ENCODE measurements at places on chromosomes 7 and 10.

DNA sequence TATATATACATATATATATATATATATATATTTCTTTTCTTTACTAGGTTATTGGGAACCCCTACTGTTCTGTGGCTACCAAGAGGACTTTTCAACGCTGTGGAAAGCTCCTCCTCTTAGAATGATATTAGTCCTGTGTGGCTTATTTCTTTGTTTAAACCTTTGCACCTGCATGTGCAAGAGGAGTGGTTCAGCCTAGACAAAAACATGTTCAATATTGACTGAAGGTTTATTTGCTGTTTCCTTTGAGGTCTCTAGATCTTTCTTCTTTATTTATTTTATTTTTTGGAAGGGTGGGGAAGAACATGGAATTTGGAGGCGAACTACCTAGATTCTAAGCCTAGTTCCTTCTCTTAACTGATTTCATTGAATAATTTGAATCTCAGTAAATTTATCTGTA, 118.1 kb downstream of the GNAT3 start:
- no peak for DNase-seq

DNA sequence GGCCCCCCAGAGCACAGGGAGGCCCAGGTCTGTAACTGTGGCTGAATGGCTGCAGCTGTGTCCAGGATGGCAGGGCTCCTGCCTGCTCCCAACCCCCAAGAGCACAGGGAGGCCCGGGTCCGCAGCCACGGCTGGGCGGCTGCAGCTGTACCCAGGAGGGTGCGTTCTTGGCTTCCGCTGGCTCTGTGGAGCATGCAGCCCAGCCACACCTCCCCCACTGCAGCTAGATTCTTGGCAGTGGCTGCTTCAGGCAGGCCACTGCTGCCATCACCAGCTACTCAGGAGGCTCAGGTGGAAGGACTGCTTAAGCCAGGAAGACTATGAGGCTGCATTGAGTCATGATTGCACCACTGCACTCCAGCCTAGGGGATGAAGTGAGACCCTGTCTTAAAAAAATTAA, 27.9 kb downstream of the C7orf25 start:
- DNase-seq = no peak

GRCh38 chr10:74008212-74008731, 10.4 kb downstream of the VCL start:
- DNase-seq = no peak

GRCh38 chr10:124650263-124650662, 93.9 kb downstream of the FAM53B start:
- DNase-seq = peak; percentile 62

DNA sequence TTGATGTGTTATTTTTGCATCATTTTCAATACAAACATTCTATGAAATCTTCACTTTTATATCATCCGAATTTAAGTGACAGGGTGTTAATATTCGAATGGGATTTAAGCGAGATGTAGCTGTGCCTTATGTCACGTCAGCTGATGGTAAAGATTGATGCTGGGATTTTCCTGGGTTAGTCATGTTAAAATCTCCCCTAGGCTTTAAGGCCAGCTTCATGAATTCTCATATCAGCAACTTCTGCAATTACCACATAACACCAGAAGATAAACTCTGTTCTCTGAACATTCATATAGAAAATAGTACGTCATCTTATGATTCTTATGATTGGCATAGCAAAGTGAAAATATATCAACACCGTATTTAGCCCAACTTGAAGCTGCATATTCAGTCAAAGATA, 669.2 kb downstream of the PCDH15 start:
- no peak for DNase-seq

DNA sequence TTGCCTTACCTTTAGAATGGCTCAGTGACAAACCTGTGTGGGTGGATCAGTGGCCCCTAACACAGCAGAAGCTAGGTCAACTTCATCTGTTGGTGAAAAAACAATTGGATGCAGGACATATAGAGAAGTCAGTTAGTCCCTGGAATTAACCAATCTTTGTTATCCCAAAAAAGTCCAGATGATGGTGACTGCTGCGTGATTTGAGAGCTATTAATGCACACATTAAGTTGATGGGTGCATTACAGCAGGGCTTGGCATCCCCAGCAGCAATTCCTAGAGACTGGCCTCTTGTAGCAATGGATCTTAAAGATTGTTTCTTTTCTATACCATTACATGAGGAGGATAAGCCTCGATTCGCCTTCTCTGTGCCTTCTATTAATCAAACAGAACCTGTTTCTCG, 33.3 kb downstream of the OR13A1 start:
- DNase-seq = no peak

DNA sequence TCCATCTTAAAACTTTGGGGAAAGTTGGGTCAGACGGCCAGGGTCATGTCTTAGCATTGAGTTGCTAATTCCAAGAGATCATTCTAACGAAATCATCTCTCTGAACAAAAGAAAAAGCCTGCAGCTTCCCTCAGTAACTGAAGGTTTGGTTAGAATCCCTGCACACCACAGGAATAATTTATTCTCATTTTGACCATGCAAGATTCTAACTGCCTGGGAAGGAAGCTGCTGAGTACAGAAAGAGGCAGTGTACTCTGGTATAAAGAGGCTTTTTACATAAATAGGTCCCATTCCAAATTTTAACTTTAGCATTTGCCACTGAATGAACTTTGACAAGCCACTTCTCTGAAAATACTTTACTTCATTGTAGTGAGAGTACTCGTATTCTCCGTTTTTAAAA, 76.9 kb upstream of the RSBN1L start:
- no peak for DNase-seq

DNA sequence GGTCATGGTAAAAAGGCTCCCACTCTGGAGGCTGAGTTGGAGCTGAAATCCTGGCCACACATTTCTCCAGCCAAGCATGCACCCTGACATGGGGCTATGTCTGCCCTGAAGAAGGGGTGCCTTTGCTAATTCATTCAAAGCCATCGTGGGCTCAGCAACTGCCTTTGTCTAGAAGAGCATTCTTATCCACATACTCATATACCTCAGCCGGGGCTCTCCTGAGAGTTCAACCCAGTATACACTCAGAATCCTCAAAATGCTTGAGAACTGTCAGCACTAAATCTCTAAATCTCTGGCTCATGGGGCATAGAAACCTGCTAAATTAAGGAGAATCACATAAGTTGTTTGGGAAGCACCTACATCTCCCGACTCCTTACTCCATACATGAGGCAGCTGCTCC, 89.3 kb downstream of the MRPL32 start:
- DNase-seq = no peak

GRCh38 chr7:445563-446288, 73.9 kb downstream of the PDGFA start:
- no peak for DNase-seq

- DNase-seq = no peak
Measured at GRCh38 chr10:85548034-85548433, 818.6 kb downstream of the GRID1 start.

GRCh38 chr7:36191292-36191920, 38.4 kb downstream of the EEPD1 start:
- no peak for DNase-seq

GRCh38 chr10:53716156-53716555, 943.6 kb upstream of the MBL2 start:
- DNase-seq = no peak

DNA sequence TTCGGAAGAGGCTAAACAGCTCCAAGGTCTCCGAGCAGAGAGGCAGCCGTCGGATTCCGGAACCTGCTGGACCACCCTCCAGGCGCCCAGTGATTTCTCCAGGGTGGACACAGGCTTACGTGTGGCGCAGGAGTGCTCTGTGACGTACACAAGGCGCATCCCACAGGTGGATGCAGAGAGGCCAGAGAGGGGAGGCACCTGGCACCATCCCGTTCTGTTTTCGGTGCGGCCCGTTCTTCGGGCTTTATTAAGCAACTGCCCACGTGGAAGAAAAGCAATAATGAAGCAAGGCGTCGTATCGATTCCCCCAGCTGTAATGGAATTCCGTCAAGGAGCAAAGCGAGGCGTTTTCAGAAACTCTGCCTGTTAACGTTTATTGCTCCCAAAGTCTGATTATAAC, 163.6 kb downstream of the PTPRN2 start:
- no peak for DNase-seq

GRCh38 chr7:102431617-102432298, 1.6 kb upstream of the ORAI2 start:
- DNase-seq = peak; percentile 79

DNA sequence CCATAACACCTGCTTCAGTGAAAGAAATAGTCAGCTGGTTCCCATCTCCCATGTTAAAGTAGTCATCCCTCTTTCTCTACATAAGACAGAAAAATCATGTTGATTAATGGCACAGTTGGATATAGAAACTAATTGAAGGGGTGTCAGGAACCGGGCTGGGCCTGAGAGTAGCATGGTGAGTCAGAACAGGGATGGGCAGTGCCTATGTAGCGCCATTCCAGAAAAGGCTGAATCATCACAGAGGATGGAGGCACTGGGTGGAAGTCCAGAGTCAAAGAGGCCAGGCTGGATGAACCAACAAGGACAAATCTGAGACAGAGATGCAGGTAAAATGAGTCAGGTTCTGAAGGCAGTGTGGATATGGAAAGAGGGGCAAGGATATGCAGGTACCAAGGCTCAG, 201.2 kb downstream of the LHFPL3 start:
- no peak for DNase-seq

GRCh38 chr7:39950473-39951225, 593 bp downstream of the CDK13 start:
- peak; percentile 26 for DNase-seq

GRCh38 chr10:17808971-17809841, at the start of gene MRC1:
Gene MRC1, plus strand, starts transcription at chr10:17809348. Its CDS starts 118 bp downstream, at chr10:17809466.
- no peak for DNase-seq

GRCh38 chr7:81657551-81657950, 112.3 kb downstream of the HGF start:
- DNase-seq = no peak

- DNase-seq = no peak
Measured at GRCh38 chr7:4042402-4043045, 639.6 kb upstream of the FOXK1 start.

DNA sequence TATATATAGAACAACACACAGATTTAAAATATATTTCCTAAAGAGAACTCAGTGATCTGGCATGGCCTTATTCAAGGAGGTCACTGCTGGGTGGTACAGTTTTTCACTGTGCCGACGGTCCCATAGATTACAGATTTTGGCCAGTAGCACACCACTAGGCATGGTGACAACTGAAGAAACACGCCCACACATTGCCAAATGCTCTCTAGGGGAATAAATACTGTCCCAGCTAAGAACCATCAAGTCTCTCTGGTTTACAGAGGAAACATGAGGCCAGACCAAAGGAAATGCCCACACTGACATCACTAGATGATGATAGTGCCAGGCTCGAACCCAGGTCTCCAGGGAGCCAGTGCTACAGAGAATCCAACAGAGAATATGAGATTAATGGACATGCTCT, 316.8 kb downstream of the ELMO1 start:
- DNase-seq = no peak

DNA sequence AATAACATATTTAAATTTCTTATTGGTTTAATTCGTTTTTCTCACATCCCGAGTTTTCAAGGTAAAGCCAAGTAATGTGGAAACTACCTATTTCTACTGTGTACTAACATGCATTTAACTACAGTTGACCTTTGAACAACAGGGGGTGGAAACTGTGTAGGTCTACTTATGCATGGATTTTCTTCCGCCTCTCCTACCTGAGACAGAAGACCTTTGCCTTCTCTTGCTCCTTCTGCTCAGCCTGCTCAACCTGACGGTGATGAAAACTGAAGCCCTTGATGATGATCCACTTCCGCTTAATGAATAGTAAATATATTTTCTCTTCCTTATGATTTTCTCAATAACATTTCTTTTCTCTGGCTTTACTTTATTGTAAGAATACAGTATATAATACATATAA, 18.5 kb downstream of the MEOX2 start:
- no peak for DNase-seq

DNA sequence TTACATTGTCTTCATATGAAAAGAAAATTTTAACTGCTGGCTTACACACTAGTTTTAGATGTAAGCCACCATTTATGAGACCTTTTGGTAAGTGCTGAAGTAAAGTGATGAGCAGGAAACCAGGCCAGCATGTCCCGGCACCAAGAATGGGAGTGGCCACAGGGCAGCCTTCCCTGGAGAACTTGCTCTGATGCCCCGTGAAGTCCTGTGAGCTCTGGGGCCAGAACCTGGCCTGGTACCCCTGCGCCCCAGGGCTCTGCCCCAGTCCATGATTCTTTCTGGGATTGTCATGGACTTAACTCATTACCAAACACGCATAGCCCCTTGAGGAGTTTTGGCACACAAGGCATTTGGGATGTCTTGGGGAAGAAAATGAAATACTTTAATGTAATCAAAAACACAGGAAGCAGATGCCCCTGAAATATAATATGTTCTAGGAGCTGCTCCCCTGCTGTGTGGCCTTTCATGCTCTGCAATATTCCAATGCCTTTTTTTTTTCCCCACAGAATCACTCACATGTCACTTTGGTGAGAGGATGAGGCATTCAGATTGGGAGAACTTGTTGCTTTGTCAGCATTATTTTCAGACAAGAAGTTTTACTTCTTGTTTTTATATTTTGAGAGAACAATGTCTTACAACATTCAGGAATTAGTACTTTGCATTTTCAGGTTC, 53.1 kb upstream of the CXCL12 start:
- no peak for DNase-seq

DNA sequence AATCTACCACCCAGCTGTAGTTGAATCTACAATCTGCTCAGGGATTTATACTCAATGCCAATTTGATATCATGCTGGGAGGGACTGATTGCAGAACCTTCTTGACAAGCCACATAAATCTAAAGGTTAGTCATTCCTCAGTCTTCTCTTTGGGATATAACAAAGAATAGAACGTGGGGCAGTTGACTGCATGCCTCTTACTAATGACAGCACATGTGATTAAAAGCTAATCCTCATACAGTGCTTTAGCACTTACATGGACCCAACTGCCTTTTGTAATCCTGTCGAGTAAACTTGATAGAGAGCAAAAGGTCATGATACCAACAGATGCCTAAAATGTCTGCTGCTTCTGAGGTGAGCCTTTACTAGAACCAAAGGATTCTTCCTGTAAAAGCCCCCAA, 12.3 kb downstream of the KLHL7 start:
- no peak for DNase-seq

DNA sequence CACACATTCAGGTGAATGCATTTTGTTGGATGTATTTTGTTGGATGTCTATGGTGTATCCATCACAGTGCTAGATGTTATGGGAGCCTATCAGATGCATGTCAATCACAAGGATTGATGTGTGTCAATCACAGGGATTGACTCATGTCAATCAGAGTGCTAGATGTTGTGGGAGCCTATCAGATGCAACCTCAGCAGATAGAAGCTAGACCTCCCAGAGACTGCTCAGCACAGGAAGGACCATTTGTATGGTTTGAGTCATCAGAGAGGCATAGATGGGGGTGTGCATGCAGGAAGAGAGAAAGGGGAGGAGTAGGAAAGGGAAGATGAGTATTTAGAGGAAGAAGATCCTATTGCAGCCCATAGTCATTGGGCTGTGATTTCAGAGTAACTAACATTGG, 48.3 kb upstream of the PITRM1 start:
- no peak for DNase-seq

GRCh38 chr7:38873433-38873832, 35.6 kb downstream of the VPS41 start:
- no peak for DNase-seq

- DNase-seq = no peak
Measured at GRCh38 chr10:110479710-110480109, 18.0 kb upstream of the DUSP5 start.

- peak; percentile 10 for DNase-seq
Measured at GRCh38 chr7:44063894-44064651, 1.3 kb downstream of the PGAM2 start.
